Activated CD8-positive, alpha-beta memory T cell treated with anti-CD3 and anti-CD28 coated beads for 4 hours (primary cell): ENCODE measurements at places on chromosomes 13 and 19.

- no peak for DNase-seq
Observed at GRCh38 chr13:49315036-49315565, 67.4 kb downstream of the CDADC1 start.

GRCh38 chr13:99959127-99959539 lies 12.4 kb downstream of the ZIC5 start:
- DNase-seq: no peak

- no peak for DNase-seq
Observed at GRCh38 chr19:50258918-50259372, 55.5 kb downstream of the MYH14 start.

DNA sequence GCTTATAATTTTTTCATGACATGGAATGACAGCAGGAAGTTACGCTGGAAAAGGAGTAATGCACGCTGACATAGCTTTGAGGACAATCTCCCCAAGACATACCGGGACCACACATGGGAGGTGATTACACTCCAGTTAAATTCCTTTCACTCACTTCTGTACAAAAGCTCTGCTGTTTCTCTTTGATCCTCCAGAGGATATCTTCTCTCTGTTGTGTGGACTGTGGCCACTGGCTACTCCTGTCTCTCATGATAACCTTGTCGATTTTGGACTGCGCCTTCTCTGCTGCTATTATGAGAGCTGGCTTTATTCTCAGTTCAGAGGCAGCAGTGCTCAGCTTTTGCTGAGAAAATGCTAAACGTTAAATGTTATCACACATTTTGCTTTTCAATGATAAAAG lies 464.6 kb downstream of the FGF9 start:
- DNase-seq: no peak

- DNase-seq: no peak
Observed at GRCh38 chr13:99811067-99811700, 160.4 kb downstream of the ZIC5 start.

GRCh38 chr19:50790396-50790795 lies at the start of gene ACP4:
Gene ACP4 (plus strand): TSS chr19:50790415. CDS start chr19:50790415, 0 bp downstream.
- no peak for DNase-seq

GRCh38 chr19:30255791-30256495 lies 116.2 kb upstream of the ZNF536 start:
- no peak for DNase-seq

GRCh38 chr19:51810223-51810622 lies 15.3 kb downstream of the FPR3 start:
- DNase-seq: no peak

GRCh38 chr19:16003391-16003790 lies 54.6 kb downstream of the OR10H4 start:
- DNase-seq: no peak

GRCh38 chr13:97538203-97538602 lies 104.2 kb downstream of the RAP2A start:
- DNase-seq: no peak

GRCh38 chr19:46381756-46382345 lies 31.5 kb downstream of the CCDC8 start:
- DNase-seq: no peak

GRCh38 chr19:13723206-13723605 lies 41.1 kb upstream of the MRI1 start:
- no peak for DNase-seq

- no peak for DNase-seq
Observed at GRCh38 chr19:37966211-37966661, 59.2 kb downstream of the SIPA1L3 start.

DNA sequence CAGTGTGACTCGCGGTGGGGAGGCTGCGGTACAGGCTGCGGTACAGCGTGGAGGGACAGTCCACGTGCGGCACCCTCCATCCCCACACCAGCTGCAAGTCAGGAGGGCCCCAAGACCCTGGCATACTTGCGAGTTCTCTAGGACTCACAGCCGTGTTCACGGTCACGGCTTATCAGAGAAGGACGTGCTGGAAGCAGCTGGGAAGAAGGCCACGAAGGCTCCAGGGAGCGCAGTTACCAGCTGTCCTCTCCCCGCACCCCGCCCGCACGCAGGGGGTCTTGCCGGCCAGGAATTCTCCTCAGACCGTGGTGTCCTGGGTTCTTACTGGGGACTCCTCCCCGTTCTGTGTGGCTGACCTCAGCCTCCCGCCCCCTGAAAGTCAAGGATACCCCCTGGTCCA lies 6.2 kb downstream of the ZNF444 start:
- no peak for DNase-seq

GRCh38 chr19:35267353-35267817 lies 1.4 kb upstream of the USF2 start:
- DNase-seq: no peak

- peak; percentile 83 for DNase-seq
Observed at GRCh38 chr19:52535771-52536447, 8.4 kb downstream of the ZNF808 start.

DNA sequence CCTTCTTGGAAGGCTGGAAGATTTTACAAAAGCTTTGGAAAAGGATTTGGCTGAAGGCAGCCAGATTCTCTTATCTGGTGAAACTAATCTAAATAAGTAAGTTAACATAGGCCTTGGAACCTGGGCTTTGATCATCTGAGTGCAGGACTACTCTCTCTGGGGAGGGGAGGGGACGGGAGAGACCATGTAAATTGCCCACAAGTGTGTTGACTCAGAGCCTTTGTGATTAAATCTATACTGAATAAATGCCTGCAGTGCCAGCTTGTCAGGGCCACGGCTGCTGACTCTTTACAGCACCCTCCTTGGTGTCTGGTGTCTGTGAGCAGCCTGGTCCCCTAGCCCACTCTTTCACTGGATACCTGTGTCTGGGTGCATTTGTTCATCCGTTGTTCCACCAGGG lies 251.4 kb downstream of the ITGBL1 start:
- DNase-seq: no peak

GRCh38 chr19:19434483-19435045 lies 29.1 kb downstream of the GATAD2A start:
- DNase-seq: no peak

GRCh38 chr19:11035441-11036377 lies 53.6 kb upstream of the LDLR start:
- peak; percentile 63 for DNase-seq

GRCh38 chr13:28574617-28575142 lies 79.8 kb upstream of the FLT1 start:
- DNase-seq: no peak

DNA sequence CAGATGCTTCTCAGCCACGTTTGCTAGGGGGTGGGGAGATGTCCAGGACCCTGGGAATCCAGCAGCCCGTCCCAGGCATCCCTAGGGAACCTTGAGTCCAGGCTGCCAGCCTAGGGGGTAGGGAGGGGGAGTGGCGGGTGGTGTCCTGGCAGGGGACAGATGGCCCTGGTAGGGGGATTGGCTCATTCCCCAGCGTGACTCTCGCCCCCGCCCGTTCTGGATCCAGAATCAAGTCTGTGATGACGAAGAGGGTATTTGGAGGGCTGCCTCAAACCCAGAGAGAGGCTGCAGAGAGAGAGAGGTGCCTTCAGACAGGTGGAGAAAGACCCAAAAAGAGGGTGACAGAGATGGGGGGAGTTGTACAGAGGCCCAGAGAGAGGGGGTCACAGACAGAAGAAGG lies 4.1 kb downstream of the SLC17A7 start:
- no peak for DNase-seq

- no peak for DNase-seq
Observed at GRCh38 chr13:91359631-91360030, 12.1 kb downstream of the MIR17HG start.

DNA sequence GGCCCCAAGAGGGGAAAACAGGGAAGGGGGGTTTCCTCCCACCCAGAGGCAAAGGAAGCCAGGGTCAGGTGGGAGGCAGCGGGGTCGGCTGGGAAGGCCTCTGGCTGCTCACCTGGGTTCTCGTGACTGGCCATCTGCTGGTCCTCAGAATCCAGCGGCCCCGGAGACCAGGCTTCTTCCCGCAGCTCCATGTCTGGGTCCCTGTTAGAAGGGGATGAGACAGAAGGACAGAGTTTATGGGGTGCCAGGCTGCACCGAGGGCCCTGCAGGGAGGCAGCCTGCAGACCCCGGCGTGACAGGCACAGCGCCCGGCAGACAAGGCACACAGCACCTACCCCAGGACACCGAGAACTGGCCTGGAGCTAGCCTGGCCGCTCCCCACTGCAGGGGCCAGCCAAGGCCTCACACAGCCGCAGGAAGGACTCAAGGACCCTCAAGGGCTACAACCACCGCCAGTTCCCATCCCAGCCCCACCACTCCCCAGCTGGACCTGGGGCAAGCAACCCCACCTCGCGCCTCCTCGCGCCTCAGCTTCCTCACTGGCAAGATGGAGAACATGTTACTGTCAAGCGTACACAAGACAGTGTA lies 18.0 kb downstream of the ZNF787 start:
- no peak for DNase-seq

- DNase-seq: peak; percentile 87
Observed at GRCh38 chr19:18000915-18001776, 6.8 kb upstream of the ARRDC2 start.

- no peak for DNase-seq
Observed at GRCh38 chr13:40115426-40115825, 460.0 kb downstream of the COG6 start.

DNA sequence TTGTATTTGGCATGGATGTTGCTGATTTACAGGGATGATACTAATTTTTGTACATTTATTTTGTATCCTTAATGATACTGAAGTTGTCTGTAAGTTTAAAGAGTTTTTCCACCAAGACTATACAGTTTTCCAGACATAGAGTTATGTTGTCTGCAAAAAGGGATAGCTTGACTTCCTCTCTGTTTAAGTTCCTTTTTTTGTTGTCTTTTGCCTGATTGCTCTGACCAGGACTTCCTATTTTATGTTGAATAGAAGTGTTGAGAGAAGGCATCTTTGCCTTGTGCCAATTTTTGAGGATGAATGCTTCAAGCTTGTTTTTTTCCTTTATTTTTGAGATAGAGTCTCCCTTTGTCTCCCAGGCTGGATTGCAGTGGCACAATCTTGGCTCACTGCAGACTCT lies 36.8 kb upstream of the ZNF681 start:
- no peak for DNase-seq

DNA sequence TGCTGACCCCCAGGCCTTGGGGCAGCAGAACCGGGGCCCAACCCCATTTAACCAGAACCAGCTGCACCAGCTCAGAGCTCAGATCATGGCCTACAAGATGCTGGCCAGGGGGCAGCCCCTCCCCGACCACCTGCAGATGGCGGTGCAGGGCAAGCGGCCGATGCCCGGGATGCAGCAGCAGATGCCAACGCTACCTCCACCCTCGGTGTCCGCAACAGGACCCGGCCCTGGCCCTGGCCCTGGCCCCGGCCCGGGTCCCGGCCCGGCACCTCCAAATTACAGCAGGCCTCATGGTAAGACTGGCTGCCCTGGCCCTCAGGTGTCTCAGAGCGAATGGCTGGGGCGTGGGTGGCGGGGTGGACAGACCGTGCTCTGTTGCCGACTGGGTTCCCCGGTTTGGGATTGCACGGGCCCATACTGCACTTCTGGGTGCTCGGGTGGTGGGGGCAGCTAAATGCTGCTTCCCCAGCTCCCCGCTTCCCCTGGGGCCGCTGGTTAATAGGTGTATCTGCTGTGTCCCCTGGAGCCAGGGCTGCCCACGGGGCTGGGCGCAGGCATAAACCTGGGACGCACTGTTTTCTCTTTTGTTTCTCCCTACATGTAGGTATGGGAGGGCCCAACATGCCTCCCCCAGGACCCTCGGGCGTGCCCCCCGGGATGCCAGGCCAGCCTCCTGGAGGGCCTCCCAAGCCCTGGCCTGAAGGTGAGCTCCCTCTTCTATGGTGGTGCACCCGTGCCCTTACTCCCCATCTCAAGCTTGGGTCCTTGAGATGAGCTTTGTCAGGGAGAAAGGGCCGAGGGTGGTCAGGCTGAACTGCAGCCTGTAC lies 25.7 kb downstream of the SMARCA4 start:
- no peak for DNase-seq

DNA sequence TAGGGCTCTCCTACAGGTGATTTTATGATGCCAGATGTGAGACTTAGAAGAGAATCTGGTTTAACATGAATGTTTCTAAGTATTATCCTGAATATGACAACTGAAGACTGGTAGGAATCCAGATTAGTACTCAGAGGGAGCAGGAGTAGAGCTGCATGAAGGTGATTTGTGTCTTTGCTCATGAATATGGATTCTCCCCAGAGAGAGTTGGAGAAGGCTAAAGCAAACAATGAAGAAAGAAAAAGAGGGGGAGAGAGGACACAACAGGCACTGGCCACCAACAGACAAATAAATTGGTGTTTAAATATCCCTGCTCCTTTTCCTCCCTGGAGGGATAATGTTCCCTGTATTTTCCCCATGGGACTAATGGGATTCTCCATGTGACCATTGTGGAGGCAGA lies 427.0 kb upstream of the KLF12 start:
- DNase-seq: no peak

DNA sequence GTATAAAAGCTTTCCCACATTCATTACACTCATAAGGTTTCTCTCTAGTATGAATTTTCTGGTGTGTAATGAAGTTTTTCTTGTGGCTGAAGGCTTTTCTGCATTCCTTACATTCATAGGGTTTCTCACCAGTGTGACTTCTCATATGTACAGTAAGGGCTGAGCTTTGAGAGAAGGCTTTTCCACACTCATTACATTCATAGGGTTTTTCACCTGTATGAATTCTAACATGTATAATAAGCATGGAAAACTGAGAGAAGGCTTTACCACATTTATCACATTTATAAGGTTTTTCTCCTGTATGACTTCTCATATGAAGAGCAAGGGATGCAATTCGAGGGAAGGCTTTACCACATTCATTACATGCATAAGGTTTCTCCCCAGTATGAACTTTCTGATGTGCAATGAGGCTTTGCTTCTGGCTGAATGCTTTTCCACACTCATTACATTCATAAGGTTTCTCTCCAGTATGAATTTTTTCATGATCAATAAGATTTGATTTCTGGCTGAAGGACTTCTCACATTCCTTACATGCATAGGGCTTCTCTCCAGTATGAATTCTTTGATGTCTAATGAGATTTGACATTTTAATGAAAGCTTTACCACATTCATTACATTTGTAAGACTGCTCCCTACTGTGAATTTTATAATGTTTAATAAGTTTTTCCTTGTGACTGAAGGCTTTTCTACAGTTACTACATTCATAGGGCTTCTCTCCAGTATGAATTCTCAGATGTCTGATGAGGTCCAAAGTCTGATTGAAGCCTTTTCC lies 42.6 kb downstream of the ZNF527 start:
- DNase-seq: no peak

DNA sequence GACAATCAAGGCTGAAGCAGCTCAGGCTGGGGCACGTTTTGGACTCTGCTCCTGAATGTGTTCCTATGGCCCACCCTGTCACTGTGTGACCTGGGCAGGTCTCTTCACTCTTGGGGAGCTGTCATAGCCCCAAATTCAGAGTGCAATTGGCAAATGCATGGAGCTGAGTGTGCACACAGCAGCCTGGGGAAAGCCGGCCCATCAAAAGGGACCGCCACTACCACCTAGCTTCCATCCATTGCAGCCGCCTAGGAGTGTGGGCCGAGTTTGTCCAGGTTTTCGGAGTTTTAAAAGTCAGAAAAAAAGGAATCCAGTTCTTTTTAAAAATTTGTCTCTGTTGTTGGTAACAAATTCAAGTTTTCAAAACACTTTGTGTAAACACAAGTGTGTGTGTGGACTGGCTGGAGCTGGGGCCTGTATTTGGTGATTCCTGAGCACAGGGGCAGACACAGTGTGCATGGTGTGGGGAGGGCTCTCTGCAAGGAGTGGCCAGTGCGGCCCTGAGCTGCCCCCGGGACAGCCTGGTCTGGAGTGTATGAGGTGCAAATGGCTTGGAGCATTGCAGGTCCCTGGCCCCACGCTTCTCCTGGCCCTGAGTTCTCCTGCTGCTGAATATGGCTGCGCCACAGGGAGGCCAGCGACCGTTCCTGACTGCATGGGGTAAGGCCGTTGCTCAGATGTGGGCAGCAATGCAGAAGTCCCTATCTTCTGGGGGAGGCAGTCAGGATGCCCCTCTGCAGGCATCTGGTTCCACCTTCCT lies 13.2 kb upstream of the ZNF536 start:
- no peak for DNase-seq

- no peak for DNase-seq
Observed at GRCh38 chr19:43751466-43752220, 3.1 kb downstream of the SMG9 start.
